NCI-H82 (cell line): ENCODE measurements at places on chromosomes 7 and 10.
A peak's percentile ranks its signal among the peaks of the same experiment; 100 is the strongest.

GRCh38 chr7:111107579-111107978 lies 16.7 kb downstream of the LRRN3 start:
- no peak for DNase-seq

- DNase-seq: peak; percentile 3
Measured at GRCh38 chr7:12865593-12865992, 178.2 kb downstream of the ARL4A start.

- DNase-seq: no peak
Measured at GRCh38 chr10:22984066-22984465, 56.2 kb downstream of the ARMC3 start.

DNA sequence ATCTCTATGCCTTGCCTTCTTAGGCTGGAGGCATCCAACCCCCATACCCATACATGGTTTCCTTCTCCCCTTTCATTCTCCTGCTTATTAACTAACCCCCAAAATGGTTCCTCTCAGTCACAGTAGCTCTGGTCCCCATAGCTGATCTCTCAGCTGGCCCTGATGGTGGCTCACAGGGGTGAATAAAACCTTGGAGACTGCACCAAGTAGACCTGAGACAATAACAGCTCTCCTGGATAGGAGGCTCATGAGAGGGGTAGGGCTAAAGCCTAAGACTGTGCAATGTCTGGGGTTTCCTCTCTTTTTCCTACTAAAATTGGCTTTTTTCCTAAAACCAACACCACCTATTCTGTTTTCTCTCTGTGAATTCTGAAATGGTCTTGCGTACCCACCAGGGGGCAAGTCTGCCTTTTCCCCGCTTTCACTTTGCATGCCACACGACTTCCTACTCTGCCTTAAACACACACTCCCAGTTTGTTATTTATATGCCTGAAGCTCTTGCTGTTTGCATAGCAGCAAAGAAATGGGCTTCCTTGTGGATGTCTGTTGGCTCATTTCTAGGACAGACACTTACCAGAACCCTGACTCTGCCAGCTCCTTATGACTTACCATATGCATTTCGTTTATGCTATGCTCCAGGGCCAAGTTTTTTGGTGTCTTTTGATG lies 18.4 kb upstream of the PON1 start:
- no peak for DNase-seq

GRCh38 chr7:22696541-22697228 lies 30.3 kb upstream of the IL6 start:
- no peak for DNase-seq

GRCh38 chr10:97543025-97543546 lies 29.5 kb upstream of the ANKRD2 start:
- DNase-seq: no peak

DNA sequence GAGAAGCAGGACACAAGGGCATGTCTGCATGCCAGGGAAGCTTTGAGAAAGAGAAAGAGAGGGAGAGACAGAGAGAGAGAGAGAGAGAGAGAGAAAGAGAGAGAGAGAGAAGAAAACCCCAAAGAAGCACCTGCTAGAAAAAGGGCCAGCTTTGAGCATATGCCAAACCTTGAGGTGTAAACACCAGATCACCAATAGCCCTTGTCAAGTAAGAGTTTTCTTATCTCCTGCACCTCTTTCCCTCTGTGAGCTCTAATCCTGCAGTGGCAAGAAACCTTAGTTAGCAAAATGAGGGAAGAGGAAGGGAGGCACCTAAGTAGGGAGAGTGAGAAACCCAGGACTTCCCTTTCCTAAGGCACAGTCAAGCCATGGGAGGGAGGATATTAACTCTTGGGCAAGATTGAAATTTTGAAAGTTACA lies 11.3 kb upstream of the TRDMT1 start:
- DNase-seq: no peak

DNA sequence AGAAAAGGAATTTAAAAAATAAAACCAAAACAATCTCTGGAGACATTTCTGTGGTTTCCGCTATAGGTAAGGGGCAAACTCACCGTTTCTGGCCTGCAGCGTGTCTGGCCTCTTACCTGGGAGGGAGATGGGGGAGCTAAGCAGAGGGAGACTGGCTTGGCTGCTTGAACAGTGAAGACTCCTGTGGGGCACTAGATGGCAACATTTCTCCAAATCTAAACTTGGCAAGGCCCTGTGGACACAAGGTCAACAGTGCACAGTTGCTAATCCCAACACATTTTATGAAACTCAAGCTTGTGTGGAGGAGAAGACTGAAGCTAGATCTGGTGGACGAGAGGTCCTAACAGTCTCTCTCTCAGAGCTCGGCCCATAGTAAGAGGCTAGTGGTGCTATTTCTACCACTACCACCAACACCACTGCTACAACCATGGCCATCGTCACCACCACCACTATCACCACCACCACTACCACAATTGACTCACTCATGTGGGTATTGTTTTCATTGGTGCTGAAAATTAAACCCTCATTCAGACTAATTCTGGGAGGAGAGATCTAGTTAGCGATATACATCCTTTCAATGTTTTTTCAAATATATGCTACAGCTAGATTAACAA lies 28.4 kb upstream of the CDHR3 start:
- DNase-seq: peak; percentile 61

GRCh38 chr7:104861729-104862390 lies 152.1 kb upstream of the KMT2E start:
- no peak for DNase-seq

GRCh38 chr10:70952921-70953320 lies 64.6 kb upstream of the PCBD1 start:
- peak; percentile 24 for DNase-seq

- no peak for DNase-seq
Measured at GRCh38 chr7:120181499-120181898, 91.5 kb upstream of the KCND2 start.

- no peak for DNase-seq
Measured at GRCh38 chr7:157423348-157423747, 86.5 kb downstream of the DNAJB6 start.
